ENCODE measurements at places on chromosomes 4 and X.

GRCh38 chr4:86203176-86203575, 156.7 kb downstream of the MAPK10 start:
- DNase-seq: no peak

DNA sequence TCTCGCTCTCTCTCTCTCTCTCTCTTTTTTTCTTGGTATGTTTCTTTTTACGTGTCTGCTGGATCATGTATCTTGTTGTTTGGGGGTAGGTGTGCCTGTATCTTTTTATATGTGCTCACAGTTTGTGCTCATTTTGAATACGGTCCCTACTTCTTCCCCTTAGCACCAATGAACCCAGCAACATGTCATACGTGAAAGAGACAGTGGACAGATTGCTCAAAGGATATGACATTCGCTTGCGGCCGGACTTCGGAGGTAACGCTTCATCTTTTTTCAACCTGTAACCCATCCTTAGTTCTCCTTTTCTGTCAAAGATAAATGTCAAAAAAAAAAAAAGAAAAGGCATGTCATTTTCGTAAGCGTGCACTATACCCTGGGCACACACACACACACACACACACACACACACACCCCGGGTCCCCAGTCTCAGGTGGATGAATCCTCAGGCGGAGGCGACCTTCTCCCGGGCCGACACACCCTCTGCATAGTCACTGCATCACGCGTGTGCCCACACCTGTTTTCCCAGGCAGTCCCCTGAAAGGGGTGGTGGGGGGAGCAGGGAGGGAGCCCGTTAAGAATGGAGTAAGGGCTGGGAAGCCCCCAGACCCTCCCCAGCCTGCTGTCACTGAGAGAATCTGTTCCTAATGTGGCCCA, 511 bp downstream of the GABRB1 start:
- DNase-seq: no peak

DNA sequence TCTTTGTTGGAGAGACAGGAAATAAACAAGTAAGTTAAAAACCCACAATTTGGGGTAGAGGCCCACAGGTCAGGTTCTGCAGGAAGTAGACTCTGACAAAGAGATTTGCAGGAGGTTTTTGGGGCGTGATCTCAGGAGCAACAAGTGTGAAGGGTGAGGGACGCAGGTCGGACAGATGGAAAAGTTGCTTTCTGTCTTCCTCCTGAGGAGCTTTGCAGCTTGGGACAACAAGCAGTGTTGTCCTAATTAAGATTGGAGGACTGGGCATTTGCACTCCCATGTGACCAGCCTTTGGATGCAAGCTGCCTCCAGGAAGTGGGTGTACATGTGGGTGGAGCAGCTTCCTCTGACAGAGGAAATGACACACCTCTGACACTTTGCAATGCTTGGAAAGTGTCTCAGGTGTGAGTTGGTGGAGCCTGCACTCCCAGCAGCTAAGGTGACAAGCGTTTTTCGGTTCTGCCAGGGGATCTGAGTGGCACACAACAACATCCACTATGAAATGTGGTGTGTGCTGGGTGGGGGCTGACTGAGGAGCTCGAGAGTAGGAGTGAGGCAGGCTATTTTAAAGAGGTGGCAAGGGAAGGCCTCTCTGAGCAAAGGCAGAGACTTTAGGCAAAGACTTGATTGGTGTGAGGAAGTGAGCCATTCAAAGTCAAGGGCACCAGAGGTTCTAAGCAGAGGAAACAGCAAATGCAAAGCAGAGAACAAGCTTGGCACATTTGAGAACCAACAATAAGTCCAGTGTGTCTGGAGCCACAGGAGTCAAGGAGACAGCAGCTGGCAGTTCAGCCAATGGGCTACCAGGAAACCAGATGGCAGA, 339.8 kb upstream of the GATB start:
- no peak for DNase-seq

DNA sequence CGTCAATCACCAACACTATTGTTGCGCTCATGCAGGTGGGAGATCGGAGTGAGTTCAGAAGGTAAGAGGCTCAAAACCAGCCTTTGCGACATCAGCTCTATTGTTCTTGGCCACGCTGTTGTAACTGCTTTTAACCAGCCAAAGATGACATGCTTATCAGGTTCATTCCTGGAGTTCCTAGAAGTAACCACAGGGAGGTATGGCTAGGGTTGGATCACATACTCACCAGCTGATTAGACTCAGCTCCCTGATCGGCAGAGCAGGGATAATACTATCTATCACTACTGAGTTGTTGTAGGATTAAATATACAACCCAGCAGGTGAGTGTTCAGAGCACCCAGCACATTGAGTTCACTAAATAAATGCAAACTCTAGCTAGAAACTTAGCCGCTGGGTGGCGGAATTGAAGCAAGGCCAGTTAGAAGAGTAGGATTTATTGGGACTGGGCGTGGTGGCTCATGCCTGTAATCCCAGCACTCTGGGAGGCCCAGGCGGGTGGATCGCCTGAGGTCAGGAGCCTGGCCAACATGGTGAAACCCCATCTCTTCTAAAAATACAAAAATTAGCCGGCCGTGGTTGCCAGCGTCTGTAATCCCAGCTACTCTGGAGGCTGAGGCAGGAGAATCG, 12.4 kb downstream of the SLC34A2 start:
- DNase-seq: no peak

- DNase-seq: no peak
Observed at GRCh38 chr4:14783011-14783877, 219.0 kb upstream of the CPEB2 start.

GRCh38 chr4:61782133-61782532, 582.0 kb downstream of the ADGRL3 start:
- DNase-seq: no peak

DNA sequence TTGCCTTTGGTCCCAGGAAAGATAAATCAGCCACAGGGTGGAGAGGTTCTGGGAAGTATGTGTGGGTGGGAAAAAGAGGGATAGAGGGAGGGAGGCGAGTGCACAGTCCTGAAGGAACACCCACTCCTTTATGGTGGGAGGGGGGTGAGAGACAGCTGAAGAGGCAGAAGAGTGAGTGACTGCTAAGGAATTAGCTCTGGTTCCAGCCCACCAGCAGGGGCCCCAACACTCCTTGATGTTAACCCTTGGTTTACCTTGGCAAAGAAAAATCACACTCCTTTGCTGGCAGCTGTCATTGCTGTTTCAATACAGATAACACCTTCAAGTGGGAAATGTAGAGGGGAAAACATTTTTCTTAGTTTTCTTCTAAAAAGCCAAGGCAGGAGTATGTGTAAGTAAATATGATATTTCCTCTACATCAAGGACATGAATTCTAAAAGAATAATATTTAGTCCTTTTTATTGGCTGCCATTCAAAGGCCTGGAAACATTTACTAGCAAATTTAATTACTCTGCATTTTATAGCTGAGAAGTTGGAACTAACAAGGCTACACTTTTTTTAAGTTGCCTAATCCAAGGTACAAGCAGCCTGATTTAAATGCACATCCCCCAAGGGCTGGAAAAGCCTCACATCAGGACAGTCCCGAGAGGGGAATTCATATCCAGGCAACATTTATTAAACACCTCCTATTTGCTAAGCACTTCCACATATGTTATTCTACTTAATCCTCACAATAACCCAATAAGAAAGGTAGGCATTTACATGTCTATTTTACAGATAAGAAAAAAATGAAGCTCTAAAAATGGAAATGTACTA, 81.7 kb downstream of the HS6ST2 start:
- no peak for DNase-seq

DNA sequence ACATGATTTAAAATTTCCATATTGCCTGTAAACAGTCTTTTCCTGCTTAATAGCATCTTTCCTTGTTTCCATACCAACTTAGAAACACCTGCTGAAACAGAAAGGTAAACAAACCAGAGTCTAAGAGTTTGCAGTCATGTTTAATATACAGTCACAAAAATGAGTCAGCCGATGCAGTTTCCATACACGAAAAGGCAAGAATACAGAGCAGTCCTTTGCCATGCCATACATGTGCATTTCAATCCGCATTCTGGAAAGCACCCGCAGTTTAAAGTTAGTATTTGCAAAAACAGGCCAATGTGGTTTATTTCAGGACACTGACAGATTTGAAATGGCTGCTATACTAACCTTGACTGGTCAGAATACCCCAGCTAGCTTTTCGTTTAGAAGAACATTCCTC, 32.1 kb downstream of the ASB5 start:
- no peak for DNase-seq

- DNase-seq: no peak
Observed at GRCh38 chrX:86171366-86171765, 23.1 kb downstream of the DACH2 start.

DNA sequence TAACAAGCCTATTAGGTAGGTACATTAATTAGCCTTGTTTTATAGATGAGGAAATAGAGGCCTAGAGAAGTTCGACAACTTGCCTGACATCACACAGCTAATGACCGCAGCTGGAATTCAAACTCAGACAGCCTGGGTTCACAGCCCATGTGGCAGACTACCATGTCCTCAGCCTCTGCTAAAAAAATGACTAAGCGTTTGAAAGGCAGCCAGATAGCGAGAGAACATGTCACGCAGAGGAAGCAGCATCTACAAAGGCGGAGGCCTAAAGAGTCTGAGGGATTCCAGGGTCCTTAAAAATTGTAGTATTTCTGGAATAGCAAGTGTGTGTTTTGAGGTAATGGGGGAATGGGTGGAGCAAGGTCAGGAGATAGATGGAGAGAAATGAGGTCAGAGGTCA, 33.2 kb upstream of the BMP15 start:
- no peak for DNase-seq

DNA sequence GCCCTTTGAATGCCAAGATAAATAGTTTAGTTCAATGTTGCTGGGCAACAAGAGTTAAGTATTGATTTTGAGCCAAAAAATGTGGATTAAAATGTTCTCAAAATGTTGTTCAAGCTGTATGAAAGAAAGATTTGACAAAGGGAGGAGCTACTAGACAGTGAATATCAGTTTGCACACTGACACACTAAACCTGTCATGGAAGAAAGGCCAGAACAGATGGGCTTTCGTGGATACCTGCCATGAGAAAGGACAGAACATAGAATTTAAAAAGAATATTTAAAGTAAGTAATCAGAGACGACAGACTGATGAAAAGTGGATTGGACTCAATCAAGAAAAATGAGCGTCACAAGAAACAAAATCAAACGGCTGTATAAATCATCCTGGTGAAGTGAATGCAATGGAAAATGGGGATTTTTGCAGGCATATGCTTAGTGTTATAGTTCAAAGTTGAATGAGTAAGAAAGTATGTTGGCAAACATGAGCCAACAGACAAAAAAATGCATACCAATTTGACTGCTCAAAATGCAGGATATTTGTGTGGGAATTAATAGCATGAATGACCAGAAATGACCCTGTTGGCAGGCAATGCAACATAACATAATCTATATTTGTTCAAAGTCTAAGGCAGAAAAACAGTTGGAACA, 7.4 kb downstream of the PCDH18 start:
- DNase-seq: no peak

DNA sequence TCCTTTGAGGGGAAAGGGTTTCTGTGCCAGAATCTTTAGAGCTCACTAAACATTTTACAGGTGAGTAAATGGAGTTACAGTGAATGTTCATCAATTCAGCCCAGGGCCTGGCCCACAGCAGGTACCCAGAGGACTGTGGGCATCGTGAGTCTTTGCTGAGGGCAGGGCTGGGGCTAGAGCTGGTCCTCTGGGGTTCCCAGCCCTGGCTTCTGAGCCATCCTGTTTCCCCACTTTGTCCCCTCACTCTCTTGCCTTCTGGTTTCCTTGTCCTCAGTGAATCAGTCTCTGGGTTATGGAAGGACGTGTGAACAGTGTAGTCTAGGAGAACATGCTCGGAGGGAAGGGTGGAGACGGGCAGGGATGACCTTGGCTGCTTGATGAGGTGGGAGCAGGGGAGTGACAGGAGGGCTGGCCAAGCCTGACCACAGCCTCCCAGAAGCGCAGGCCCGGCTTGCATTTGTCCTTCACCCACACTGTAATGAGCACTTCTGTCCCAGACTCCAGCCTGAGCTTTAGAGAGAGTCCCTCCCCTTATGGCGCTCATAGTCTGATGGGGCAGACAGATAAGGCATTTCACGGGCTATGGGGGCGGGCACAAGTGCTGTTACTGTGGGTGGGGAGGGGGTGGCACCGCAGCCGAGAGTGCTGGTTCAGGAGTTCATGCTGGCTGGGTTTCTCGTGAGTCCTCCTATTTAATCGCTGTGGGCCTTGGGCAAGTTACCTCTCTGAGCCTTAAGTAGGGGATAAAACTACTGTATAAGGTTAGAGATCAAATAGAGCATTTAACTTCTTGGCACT, 17.3 kb downstream of the TBC1D14 start:
- DNase-seq: no peak

- DNase-seq: no peak
Observed at GRCh38 chr4:5976921-5977320, 41.3 kb downstream of the C4orf50 start.

DNA sequence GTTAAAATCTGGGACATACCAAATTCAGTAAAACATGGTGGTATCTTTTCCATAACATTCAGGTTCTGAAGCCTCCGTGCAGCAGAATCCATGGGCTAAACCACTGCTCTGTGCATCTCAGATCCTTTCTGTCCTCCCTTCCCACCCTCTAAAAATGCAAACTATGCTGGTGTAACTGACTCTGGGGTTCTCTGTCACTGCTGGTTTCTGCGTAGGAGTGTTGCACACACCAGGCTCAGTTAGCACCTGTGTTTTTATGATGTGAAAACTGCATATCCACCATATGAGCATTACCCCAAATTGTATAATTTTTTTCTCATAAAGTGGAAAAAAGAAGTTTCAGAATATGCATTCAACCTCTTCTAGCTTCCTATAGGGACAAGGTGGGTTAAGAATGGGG, 22.4 kb upstream of the IL21 start:
- DNase-seq: no peak

GRCh38 chr4:101239665-101240064, 107.7 kb downstream of the PPP3CA start:
- DNase-seq: no peak

- DNase-seq: peak; percentile 5
Observed at GRCh38 chr4:118033148-118034052, 886 bp upstream of the NDST3 start.

DNA sequence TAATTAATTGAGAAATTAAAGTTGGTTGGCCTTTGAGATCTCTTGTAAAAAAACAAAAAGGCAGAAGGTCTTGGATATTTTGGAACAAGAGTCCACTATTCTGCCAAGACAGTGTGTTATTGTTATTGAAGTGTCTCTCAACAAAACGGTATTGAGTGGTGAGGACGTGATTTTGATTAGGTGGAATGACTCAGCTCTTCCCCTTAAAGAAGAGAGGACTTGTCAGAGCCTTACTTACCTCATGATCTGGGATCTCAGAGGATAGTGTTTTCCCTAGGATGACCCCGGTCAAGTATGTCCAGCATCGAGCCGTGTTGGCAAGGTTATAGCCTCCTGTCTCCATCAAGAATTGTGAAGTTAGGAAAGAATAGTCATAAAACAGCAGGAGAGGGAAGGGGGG, 110.9 kb downstream of the HDAC8 start:
- DNase-seq: no peak

DNA sequence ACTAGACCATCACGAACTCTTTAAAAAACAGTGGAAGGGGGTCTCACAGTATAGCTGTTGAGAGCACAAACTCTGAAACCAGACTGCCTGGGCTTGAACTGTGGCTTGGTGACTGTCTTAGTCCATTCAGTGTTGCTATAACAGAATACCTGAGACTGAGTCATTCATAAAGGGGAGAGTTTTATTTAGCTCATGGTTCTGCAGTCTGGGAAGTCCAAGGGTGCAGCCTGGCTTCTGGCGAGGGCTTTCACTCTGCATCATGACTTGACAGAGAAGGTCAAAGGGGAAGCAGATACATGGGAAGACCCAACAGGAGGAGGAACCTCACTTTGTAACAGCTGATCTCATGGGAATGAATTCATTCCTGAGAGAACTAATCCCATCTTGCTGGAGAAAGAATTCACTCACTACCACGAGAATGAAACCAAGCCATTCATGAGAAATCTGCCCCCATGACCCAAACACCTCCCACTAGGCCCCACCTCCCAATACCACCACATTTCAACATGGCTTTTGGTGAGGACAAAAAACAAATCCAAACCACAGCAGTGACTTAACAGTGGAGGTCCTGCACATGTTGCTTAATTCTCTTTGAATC, 116.7 kb upstream of the STOX2 start:
- DNase-seq: no peak
